Islet precursor cell (in vitro differentiated cells): ENCODE measurements at places on chromosomes 7 and 10.

- DNase-seq, result peak; percentile 63
Measured at GRCh38 chr10:35300063-35300699, 36.1 kb upstream of the CCNY start.

DNA sequence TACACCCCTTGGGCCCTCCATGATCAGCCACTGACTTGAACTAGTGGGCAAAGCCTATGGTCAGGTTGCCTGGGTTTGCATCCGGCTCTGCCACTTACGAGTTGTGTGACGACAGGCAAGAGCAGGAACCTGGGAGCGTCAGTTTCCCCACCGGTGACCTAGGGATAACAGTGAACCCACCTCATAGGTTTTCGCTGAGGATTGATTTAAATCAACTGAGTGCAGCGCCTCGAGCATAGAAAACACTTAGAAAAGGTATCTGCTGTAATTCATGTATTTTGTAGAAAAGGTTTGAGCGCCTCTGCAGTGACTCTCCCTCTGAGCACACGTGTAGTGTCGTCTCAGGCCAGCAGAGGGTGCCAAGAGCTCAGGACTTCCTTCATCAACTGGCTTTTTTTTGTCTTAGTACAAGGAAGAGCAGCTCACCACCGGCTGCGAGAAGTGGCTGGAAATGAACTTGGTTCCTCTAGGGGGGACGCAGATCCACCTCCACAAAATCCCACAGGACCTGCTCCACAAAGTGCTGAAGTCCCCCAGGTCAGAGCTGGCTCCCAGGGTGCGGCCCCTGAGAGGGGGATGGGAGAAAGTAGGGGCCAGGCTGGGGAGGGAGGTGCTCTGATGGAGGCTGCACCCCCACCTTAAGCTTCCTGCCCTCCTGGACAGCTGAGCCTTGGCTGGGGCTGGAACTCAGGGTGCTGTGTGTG, 27.7 kb downstream of the BTBD16 start:
- peak; percentile 82 for DNase-seq

GRCh38 chr10:130631142-130632096, 495.2 kb downstream of the GLRX3 start:
- no peak for DNase-seq

GRCh38 chr7:102468478-102469350, 3.9 kb downstream of the LRWD1 start:
- no peak for DNase-seq

- DNase-seq, result no peak
Measured at GRCh38 chr7:10940704-10941355, 32.8 kb upstream of the PHF14 start.

DNA sequence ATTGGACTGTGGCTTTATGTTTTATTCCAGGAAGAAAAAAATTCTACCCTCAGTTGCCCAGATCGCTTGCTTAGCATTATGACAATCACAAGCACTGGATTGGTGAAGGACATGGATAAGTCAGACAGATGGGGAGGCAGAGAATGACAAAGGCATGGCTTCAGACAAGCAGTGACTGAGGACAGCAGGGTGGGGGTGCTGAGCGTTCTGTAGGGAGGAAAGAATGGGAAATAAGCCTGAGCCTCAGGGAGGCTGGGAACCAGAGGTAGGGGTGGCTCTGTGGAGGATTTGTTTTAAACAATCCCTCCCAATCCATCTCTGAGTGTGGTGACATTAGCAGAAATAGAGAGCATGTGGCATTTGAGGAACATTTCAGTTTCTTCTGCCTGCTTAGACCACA, 896.9 kb downstream of the CCSER2 start:
- DNase-seq, result no peak

GRCh38 chr7:78510580-78511188, 712.1 kb downstream of the PHTF2 start:
- DNase-seq, result peak; percentile 60

DNA sequence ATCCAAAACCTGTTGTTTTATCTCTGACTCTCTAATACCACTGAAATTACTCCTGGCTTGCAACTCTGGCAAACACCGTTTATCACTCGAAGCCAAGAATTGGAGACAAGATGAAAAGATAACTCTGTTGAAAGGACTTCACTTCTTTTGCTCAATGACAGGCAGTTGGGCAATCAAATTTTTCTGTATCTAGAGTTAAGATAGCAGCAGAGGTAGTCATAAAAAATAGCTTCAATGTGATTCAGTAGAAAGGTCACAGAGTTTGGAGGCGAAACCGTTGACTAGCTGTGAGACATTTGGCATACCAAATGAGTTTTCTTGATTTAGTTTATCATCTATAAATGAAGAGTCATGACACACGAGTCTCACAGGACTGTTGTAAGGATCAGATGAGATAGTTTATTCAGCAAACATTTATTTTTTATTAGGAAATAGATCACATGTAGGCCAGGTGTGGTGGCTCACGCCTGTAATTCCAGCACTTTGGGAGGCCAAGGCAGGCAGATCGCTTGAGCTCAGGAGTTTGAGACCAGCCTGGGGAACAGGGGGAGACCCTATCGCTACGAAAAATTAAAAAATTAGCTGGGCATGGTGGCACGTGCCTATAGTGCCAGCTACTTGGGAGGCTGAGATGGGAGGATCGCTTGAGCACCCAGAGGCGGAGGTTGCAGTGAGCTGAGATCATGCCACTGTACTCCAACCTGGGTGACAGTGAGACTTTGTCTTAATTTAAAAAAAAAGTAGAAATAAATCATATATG, 23.6 kb downstream of the AKR1B1 start:
- DNase-seq, result no peak

DNA sequence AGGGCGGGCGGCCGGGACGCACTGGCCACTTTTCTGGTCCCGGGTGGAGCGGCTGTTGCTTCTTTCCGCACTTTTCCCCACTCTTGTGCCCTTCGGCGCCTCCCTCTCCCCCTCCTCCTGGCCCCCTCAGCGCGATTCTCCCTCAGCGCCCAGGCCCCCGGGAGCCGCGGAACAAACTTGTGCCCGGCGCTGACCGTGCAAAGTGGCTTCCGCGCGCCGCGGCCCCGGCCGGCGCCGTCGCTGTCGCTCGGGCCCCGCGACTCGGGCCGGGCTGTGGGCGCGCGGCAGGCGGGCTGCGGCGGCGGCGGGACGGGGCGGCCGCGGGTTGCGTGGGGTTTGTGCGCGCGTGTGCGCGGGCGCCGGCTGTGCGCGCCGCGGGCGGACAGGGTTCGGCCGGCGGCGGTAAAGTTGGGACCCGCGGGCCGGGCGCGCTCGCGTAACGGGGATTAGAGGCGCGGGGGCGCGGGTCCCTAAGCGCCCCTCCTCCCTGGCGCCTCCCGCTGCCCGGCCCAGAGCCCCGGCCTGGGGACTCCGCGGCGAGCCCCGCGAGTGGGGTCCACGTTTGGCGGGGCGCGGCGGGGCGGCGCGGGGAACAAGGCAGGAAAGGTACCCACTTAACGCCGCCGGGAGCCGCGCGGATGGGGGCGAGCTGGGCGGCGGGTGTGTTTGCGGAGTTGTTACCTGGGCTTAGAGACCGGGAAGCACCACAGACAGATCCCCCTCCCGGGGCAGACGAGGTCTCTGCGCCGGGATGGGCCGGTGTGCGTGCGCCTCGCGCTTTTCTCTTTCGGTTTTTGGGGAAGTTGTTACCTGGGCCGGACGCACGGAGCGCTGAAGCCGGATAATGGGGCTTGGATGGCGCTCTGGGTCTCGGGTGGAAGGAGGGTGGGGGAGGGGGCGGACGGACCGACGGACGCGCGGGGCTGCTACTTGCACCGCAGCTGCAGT, 860 bp downstream of the ZEB1 start:
- DNase-seq, result peak; percentile 54

- no peak for DNase-seq
Measured at GRCh38 chr10:90998733-90999511, 78.0 kb upstream of the ANKRD1 start.

DNA sequence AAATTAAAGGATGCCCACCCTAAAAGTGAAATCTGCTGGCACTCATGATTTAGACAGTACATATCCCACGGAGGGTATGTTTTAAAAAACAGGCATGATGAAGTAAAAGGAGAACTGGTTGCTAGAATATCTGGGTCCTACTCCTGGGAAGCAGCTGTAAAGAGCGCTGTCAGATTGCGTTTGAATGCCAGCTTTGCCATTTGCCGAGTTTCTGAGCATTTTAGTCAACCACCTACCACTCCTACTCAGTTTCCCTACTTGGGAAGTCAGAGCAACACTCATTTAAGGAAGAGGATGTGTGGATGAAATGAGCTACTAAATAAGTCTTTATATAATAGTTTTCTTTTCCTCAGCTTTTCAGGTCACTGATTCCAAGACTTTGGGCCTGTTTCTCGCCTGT, 1.1 kb upstream of the UMAD1 start:
- no peak for DNase-seq

GRCh38 chr7:57205000-57205399, 72.8 kb upstream of the ZNF479 start:
- DNase-seq, result no peak

GRCh38 chr10:76026905-76027304, 595.5 kb downstream of the LRMDA start:
- DNase-seq, result peak; percentile 45

GRCh38 chr7:12647364-12648219, 39.8 kb upstream of the ARL4A start:
- DNase-seq, result no peak

- DNase-seq, result no peak
Measured at GRCh38 chr7:50266635-50267386, 37.7 kb upstream of the IKZF1 start.

GRCh38 chr10:23157239-23157681, 34.9 kb upstream of the PTF1A start:
- no peak for DNase-seq

GRCh38 chr7:124907490-124907889, 22.1 kb downstream of the POT1 start:
- no peak for DNase-seq

- no peak for DNase-seq
Measured at GRCh38 chr7:74462707-74463100, 9.0 kb downstream of the GTF2IRD1 start.
